ENCODE measurements at places on chromosomes 11 and 22.

GRCh38 chr22:35301372-35301874 is 1.7 kb downstream of the TOM1 start:
- peak; percentile 100 for DNase-seq

GRCh38 chr22:44450503-44450902 is 47.5 kb downstream of the RTL6 start:
- DNase-seq, result no peak

DNA sequence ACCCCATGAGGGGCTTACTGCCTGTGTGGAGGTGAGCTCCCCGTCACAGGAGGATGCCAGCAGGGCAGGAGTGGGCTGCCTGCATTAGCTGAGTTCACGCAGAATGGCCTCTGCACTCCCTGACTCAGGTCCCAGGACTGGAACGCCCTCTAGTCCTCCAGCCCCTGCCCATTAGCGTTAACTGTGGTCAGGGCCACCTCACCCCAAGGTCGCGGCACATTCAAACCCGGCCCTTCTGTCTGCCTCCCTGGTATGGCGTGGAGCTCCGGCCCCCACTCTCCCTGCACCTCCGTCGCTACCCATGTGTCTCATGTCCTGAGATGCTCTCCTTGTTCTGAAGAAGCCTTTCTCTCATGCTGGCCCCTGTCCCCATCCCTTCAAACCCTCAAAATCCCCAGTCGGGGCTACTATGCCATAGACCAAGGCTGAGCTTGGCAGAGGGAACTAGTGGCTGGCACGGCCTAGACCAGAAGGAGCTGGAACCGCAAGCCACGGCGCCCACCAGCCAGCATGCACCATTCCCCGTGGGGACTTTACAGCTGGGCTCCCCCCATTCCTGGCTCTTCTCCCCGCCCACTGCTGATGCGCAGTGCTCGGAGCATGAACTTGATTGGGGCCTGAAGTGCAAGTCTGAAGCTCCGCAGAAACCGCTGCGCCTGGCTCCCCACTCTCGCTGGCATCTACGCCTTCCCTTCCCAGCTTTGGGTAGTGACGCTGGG is 79.5 kb upstream of the RTL6 start:
- DNase-seq, result peak; percentile 8

DNA sequence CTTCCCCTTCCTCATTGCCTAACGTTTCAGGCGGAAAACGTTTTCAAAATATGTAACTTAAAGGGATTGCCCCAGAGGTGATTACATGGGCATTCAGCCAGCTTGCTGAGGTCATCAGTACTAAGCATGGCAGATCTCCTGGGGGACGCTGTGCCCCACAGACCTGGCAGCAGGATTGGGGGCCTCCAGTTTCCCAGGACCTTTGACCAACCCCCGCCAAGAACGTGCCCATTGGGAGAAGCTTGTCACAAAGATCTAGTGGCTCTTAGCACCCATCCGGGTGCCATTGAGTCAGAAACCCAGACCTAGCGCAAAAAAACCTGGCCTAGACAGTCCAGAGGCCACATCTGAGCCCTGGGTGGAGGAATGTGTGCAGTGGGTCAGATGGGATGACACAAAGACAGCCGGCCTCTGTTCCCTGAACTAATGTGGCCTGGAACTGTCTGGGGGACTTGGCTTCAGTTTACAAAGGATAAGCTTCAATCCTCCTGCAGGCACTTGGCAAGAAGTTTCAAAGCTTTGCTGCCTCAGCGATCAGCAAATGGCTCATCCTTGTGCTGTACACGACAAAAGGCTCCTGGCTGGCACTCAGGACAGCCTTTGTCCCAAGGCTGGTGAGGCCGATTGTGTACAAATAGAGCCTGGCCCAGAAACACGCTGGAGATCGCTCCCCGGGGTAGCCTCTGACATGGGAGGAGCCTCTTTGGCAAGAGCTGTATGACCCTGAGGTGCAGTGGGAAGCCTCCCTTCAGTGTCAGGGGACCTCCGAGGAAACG is 9.5 kb downstream of the C1QTNF6 start:
- peak; percentile 82 for DNase-seq

DNA sequence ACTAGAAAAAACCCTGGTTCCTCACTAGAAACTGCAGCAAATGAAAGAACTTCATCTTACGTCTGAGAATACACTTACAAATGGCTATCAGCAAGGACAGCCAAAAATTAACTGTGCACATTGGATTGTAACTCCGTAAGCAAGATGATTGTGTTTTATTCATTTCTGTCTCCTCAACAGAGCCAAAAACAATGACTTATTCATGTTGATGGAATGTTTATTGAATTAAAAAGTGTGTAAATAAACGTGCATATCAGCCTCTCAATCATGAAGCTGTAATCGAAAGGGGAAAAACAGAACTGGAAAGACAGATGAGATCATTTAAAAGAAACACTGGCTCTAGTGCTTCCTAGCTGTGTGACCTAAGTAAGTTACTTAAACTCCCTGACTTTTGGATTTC is 307.5 kb upstream of the ZC3H12C start:
- no peak for DNase-seq

DNA sequence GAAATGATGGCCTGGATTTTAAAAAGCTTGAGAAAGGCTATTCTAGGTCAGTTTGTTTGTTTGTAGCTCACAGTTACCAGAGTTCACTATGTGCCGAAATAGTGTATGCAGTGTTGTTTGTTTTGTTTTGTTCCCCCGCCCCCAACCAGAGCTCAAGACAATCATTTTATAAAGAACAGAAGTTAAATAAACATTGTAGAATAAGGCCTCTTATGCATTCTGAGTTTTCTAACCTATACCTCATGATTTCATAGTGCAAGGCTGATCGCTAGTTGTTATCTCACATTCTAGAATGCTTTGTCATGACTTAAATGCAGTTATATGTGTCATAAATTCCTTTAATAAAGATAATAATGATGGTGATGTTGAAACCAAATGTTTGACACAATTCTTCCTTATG is 7.8 kb downstream of the KCNA4 start:
- DNase-seq, result no peak

DNA sequence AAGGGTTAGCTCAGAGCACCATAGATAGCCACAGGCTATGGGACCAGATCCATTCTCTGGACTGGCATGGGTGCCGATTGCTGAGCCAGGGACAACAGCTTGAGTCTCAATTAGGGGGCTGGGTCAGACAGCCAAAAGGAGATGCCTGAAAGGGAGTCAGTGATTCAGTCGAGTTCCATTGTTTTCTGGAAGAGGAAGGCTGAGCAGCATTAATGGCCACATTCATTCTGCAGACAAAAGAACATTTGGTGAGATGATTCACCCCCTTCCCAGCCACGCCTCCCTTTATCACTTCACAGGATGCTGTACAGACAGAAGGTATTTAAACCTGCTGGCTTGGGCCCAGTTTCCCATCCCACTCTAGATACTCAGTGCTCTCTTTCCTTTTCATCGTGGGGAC is 131.9 kb downstream of the ADAMTS15 start:
- DNase-seq, result no peak

- DNase-seq, result no peak
Measured at GRCh38 chr22:46292732-46293131, 3.9 kb upstream of the GTSE1 start.

GRCh38 chr11:87122852-87123251 is 85.1 kb downstream of the TMEM135 start:
- DNase-seq, result no peak

DNA sequence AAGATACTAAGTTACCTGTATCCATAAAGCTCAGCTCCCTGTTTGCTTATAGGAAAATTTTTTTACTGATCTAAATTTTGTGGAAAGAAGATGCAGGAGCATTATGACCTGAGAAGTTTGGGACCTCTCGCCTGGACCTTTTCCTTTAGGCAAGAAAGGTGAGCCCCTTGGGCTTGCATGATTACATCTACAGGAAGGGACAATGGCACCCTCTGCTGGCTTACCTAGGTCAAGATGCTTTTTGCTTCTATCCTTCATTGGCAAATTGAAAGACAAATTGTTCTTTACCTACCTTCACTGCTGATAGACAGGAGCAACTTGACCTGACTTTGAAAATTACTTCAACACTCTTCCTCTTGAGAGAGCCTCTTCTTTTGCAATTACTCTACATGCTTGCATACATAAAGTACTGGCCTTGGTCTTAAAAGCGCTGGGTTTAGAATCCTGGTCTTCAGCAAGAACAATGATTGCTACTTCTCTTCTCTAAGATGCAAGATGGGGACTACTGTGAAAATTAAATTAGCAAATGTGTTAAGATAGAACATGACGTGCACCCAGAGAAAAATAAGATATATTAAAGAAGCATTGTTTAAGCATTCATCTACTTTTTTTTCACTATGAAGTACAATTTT is 147.2 kb downstream of the TRPC6 start:
- no peak for DNase-seq

DNA sequence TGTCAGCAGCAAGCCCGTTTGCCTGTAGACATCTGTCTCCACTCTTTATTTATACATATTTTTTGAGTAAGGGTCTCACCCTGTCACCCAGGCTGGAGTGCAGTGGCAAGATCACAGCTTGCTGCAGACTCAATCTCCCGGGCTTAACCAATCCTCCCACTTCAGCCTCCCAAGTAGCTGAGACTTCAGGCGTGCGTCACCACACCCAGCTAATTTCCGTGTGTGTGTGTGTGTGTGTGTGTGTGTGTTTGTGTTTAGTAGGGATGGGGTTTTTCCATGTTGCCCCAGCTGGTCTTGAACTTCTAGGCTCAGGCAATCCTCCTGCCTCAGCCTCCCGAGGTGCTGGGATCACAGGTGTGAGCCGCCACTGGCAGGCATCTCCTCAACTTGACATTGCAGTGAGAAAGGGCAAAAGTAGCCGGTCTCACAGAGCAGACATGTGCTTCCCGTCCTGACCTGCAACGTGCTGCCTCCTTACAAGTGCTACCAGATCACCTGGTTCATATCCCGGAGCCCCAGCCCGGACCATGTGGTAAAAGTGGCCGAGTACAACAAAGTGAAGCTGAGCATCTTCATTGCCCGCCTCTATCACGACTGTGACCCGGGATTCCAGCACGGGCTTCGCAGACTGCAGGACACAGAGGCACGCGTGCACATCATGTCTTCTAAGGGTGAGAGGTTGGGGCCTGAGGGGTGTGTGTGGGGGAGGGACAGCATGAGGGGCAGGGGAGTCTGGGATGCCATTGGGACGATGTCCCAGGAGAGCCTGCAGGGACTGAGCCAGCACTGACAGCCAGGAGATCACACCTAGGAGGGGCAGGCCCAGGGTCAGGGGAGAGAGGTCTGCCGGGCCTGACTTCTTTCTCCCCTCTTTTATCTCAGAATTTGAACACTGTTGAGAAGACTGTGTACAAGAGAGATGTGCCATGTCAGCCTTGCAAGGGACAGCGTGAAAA is 5.6 kb upstream of the APOBEC3H start:
- no peak for DNase-seq

- no peak for DNase-seq
Measured at GRCh38 chr11:124898711-124899110, 1.0 kb upstream of the ROBO4 start.

- DNase-seq, result peak; percentile 30
Measured at GRCh38 chr11:118621071-118621783, 13.8 kb downstream of the PHLDB1 start.

DNA sequence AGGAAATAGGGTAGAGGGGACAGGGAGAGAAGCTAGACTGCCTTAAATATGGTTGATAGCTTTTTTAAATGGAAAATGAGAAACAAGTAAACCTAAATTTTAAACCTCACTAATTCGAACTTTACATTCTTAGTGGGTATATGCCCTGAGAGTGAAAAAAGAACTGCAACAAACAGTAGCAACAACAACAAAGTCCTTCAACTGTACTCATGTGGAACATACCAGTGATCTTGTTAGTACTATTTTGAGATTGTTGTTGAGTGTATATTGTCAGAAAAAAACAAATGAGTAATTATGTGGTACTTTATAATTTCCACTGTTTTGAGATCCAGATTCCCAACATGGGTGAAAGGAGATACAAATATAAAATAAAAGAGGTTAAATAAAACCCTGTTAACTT is 88.9 kb upstream of the TNRC6B start:
- DNase-seq, result no peak

GRCh38 chr11:29957431-29957830 is 59.4 kb downstream of the KCNA4 start:
- no peak for DNase-seq

DNA sequence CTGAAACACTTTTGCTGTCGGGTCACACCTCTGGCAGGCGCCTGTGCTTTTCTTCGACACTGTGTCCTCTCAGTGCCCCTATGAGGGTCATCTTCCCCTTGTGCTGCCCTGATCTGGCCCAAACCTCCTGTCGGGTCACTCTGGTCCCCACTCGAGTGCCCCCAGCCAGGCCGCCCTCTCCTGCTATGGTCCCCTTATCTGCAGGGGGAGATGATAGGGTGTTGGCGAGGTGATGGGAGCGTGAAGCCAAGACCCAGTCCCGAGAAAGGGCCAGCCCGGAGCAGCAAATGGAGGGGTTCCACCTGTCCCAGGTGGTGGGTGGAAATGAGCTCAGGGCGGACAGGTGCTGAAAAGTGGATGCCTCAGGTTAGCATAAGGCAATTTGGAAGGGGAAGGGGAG is 9.7 kb downstream of the NADSYN1 start:
- DNase-seq, result no peak

DNA sequence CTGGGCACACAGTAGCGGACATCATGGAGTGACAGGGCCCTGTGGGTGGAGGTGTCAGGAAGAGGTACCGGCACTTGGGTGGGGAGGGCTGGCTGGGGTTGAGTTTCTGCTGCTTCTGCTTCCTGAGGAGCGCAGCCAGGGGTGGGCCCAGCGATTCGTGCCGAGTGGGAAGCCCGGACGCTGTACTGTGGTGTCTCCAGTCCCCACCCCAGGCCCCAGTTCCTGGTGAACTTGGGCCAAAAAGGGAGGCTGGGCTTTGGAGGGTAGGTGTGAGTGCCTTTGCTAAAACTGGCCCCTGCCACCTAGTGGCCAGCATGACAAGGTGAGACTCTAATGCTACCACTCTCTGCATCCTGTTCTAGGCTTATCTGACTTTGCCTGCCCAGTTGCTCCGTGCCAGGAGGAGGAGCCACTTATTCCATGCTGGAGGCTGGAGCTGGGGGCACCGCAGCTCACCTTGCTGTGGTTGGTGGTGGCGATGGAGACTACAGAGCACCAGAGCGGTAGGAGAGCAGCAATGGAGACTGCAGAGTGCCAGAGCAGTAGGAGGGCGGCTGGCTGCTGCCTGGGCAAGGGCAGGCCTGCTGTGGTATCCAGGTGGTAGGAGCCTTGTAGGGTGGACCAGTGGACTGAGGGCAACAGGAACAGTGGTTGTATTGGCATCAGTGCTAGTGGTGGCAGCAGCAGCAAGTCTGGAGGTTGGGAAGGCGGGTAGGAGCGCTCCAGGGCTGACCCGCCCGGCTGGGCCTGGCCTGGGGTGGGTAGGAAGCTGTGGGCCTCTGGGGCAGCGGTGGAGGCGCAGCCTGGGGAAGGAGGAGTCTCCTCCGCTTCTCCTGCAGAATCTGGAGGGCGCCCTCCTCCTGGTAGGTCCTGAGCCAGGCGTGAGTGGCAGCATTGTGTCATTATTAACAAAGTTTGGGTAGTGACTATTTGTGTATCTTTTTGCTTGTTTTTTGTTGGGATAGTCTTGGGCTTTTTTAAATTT is 2.2 kb upstream of the RFPL2 start:
- DNase-seq, result peak; percentile 49

GRCh38 chr11:60835534-60835846 is 6.4 kb upstream of the CCDC86 start:
- peak; percentile 90 for DNase-seq
